ENCODE measurements at places on chromosomes 3 and 15.

DNA sequence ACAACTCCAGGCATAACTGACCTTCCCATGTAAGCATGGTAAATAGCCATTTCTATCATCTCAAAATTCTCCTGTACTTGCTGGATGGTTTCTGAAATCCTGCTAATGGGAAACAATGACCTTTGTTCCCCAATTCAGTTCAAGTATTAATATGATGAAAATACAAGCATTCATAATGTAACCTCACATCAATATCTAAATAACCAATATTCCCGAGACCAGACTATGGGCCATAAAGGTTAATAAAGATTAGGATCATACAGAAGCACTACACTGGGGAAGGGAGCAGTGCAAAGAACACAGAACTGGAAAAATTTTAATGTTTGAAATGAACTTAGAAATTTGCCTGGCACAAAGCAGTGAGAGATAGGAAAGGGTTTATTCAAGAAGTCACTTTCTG, 151.3 kb upstream of the SETMAR start:
- no peak for DNase-seq

DNA sequence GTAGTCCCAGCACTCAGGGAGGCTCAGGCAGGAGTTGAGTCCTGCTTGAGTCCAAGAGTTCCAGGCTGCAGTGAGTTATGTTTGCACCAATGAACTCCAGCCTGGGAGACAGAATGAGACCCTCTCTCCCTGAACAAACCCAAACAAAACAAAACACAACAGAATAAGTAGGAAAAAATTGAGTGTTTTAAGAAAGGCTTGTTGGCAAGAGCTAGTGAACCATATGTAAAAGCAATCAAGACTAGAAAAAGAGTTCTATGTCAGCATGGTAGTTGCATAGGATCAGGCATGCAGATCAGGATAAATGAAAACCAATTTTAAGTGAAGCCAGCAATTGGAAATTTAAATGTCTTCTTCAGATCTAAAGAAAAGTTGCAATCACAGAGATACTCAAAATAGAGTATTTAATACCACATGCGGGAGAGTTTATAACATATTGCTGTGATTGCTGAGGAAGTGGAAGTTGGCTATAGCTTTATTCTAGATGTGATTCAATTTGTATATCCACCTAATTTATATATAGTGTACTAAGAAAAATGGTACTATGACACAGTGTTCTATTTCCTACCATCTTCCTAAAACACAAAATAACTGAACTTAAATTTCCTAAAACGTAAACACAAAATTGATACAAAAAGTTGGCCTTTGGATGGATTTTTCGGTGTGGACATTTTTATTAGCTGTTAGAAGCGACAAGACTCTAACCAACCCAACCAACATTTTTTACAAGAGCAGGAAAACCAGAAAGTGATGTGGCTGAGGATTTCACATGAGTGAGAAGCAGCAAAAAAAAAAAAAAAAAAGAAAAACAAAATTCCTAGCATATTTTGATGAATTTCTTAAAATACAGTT, 101.9 kb upstream of the ROBO1 start:
- DNase-seq: peak; percentile 26

DNA sequence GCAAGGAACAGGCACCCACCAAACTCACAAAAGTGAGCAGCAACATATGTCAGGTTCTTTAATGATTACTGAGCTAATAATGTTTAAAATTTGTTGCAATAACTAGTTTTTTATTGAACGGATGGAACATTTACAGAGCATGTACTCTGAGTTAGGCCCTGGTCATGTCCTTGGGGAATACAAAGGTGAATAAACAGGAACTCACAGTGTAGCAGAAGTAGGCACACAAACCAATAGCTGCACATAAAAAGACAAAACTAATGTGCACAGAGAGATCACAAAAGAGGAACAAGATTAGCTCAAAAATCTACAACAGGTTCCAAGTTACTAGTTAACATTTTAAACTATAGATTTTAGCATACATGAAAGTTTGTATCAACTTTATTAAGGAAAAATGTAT, 505.3 kb upstream of the PPP2R3A start:
- no peak for DNase-seq

DNA sequence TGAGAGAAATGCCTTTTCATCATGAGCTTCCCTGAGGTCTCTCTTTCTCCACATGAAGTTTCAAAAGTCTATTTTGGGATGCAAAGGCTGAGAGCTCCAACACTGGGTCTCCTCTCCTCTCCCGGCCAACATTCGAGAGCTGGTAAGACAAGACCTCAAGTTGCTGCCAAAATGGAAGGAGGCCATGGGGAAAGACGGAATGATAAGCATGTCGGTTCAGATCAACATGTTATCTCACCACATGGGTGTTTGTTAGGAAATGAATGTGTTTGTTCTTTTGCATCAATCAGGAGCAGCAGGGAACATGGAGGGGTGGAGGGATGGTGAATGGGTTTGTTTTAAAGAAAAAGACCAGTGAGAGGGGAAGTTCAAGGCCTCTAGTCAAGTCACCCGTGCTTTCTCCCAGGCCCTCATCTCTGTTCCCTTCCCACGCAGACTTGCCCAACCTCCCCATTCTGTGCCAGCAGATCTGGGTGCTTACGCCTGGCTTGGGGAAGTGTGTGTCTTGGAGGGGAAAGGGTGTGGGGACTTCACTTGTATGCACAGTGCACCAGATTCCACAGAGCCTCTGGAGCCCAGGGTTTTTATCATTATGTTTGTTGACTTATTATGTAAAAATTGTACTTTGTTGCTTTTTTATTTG, 23.5 kb upstream of the ATP10A start:
- DNase-seq: no peak

DNA sequence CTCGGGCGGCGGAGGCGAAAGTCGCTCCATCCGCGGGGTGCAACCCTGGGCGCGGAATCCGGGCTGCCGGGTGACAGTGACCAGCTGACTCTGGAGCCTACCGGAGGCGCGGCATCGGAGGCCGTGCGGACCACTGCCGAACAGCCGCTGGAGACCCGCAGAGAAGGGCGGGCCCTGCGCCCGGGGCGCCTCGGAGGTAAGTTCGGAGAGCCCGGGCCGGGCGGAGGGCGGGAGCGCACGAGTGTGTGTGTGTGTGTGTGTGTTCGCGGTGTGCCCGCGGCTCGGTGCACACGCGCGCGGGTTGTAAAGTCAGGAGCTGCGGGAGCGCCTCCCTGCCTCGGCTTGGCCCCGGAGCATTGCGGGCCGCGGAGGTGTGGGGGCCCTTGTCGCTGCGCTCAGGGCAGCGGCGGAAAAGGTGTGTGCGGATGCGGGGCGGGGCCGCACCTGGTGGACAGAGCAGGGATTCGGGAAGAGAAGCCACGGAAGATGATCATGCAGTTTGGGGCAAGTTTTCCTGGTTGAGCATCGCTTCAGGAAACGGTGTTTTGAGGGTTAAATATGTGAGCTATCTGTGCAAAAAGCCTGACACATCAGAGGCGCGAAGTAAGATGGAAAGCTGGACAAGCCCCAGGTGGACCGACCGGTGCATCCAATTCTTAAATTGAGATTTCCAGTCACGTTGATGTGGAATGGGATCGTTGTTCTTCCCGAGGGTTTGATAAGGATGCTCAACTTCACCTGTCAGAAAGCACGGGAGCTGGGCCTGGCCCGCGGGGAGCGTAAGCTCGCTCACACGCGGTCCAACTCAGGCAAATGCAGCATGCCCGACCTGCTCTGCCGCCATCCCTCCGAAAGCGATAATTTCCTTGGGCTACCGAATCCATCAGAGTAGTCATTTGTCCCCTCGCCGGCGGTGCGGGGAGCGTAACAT, 474 bp downstream of the MINAR1 start:
- no peak for DNase-seq

DNA sequence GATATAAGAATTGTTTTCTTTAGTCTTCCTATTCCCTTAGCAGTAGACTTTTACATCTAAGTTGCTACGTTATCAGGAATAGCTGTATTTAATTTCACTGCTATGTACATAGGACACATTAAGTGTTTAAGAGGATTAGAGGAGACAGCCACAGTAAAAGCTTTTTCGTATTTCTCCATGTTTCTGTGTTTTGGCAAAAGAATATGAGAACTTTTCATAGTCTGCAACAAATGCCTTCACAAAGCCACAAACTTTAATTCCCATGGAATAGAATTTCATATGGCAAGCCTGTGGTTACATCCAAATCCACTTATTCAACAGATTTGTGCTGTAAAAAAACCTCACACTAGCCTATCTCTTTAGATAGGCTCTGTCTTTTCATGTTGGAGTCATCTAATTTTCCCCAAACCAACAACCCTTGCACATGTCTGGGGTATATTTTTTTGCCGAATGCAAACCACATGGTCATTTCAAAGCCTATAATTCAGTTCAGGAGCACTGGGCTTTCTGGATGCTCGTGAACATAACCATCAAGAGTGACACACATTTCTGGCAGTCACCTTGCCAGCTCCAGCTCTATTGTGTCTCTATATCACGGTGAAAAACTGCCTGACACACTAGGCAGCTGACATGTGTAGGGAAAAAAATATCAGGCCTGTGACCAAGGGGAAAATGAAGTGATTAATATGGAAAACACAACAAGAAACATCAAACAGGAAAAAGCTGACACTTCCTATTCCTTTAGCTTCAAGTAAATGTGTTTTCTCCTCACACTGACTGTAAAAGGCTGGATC, 19.2 kb downstream of the PLD1 start:
- no peak for DNase-seq

- DNase-seq: no peak
These were observed 1.2 kb upstream of the BAHD1 start for GRCh38 chr15:40439461-40439959.

GRCh38 chr15:84892786-84893307, 8.4 kb downstream of the SLC28A1 start:
- DNase-seq: no peak

- DNase-seq: no peak
These were observed 54.7 kb downstream of the TP63 start for GRCh38 chr3:189685860-189686259.

- DNase-seq: no peak
These were observed 41.8 kb downstream of the MYH15 start for GRCh38 chr3:108468577-108468976.

GRCh38 chr15:62941699-62942098, 100.8 kb upstream of the TPM1 start:
- no peak for DNase-seq

- no peak for DNase-seq
These were observed 31.8 kb downstream of the PCSK6 start for GRCh38 chr15:101457696-101458095.

DNA sequence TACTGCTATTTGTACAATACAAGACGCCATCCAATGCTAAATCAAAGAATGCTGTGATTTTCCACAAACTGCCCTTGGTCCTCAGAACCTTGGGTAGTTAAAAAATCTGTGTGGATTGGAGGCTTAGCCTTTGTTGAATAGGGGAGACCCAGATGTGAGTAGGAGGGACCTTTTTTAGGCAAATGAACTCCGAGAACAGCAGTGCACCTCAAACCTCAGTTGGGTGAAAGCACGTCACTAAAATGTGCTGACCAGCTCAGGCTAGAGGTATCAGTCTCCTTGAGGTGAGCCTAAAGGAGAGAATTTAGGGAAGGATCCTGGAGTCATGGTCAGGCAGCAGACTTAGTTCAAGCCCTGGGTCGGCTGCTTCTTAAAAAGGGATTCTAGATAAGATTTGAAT, 200.7 kb downstream of the SOX2 start:
- DNase-seq: no peak

DNA sequence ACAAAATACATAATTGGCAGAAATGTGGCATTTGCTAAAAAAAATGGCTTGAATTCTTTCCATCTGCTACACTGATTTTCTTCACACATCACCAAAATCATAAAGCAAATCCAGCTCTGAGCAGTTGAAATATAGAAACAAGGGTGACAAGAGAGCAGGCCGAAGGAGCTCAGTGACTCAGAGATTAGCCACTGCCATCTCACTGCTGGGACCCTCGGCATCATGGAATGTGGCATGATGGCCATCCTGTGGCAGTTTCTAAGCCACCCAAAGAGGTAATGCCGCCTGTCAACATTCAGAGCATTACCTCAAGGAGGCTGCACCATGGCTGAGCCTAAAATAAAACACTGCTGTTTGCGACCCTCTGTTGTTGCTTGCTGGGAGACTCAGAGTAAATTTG, 80.5 kb upstream of the OSBPL11 start:
- DNase-seq: no peak

DNA sequence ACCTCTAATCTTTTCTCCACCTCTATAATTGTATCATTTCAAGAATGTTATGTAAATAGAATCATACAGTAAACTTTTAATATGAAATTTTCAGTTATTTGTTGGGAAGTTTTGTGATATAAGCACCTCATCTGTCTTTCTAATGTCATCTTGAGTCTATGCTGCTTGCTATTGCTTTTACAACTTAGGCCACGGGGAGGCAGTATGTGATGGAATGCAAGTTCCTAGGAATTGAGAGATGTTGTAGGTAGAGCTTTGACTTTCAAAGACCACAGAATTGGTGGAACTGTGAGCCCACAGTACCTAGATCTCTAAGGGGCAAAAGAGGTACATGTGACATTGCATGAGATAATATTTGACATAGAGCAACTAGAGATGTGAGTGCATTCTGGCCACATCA, 328.3 kb downstream of the MFSD1 start:
- DNase-seq: no peak

DNA sequence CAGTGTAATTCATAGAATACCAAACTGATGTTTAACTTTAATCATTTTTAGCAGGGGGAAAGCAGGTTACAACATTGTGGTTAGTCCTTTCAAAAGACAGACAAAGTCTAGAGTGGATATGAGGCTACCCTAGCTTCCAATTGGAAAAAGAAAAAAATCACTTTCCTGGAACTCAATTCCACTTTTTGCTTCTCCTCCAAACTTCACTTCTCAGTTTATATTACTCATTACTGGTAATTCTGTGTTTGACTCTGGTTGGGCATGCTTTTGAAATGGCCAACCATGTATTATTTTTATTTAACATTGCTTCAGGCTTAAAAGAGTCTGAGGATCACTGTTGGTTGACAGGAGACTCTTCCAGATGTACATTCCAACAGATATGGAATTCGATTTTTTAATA, 84.8 kb downstream of the RAP2B start:
- DNase-seq: no peak

DNA sequence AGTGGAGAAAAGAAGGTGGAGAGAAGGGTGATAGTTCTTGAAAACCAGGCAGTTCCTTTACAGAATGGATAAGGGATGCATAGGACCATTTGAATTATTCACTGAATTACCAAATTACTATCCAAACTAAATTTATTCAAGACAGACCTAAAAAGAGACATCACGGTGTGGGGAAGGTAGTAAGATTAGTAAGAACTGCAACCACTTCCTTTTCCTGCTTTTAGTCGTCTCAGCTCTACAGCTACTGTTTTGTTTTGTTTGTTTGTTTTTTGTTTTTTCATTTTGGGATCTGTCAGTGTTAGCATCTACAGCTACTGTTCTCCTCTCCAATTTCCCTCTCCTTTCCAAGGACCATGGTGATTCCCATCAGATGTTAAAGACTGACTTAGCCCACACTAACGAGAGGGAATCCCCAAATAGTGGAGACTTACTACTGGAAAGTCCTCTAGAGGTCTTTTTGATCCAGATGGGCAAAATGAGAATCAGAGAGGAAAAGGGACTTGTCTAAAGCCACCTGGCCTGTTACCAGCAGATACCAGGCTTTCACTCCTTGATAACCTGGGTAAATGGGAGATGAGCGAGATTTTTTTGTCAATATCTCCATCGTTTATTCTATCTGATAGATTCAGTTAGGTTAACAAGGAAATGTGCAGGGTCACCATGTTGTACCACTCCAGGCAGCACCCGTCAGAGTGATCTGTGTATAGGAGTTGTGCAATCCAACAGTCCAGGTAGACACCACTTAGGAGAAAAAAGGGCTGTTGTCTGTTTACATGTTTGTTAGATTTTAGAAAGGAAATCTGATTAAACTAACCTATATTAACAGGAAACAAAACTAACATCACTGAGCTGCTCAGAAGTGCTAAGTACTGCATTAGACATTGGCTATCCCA, 6.0 kb downstream of the HCLS1 start:
- no peak for DNase-seq

GRCh38 chr15:45333550-45333949, 44.8 kb downstream of the GATM start:
- peak; percentile 65 for DNase-seq

Measured in left hindlimb (tissue), 1 donor.